ENCODE measurements at places on chromosomes 12 and 14.

- no peaks in the 10 kb centered on the region for H3K4me1 ChIP-seq
- H3K36me3 ChIP-seq: no peaks in the 10 kb centered on the region
- H3K27me3 ChIP-seq: no peaks in the 10 kb centered on the region
- no peak for DNase-seq
- no peak overlapping the region for H3K4me3 ChIP-seq
- no peak overlapping the region for H3K27ac ChIP-seq
Measured at GRCh38 chr14:64324895-64325294, 30.7 kb upstream of the ESR2 start.

- peaks cover 18% of the 10 kb centered on the region for H3K4me1 ChIP-seq
- H3K27me3 ChIP-seq: no peaks in the 10 kb centered on the region
- no peak for DNase-seq
- H3K4me3 ChIP-seq: no peak overlapping the region
- no peaks in the 10 kb centered on the region for H3K36me3 ChIP-seq
- no peak overlapping the region for H3K27ac ChIP-seq
Measured at GRCh38 chr14:35296545-35296944, 4.4 kb downstream of the PSMA6 start.

GRCh38 chr12:9064201-9064814 lies 51.4 kb downstream of the A2M start:
- no peaks in the 10 kb centered on the region for H3K4me1 ChIP-seq
- peaks cover 21% of the 10 kb centered on the region for H3K36me3 ChIP-seq
- no peaks in the 10 kb centered on the region for H3K27me3 ChIP-seq
- no peak for DNase-seq
- peak overlapping the region; percentile 99 for H3K4me3 ChIP-seq

- H3K4me3 ChIP-seq: no peak overlapping the region
- no peaks in the 10 kb centered on the region for H3K27me3 ChIP-seq
- H3K36me3 ChIP-seq: no peaks in the 10 kb centered on the region
Measured at GRCh38 chr14:22010545-22011252, 337.1 kb upstream of the OR4E1 start.

DNA sequence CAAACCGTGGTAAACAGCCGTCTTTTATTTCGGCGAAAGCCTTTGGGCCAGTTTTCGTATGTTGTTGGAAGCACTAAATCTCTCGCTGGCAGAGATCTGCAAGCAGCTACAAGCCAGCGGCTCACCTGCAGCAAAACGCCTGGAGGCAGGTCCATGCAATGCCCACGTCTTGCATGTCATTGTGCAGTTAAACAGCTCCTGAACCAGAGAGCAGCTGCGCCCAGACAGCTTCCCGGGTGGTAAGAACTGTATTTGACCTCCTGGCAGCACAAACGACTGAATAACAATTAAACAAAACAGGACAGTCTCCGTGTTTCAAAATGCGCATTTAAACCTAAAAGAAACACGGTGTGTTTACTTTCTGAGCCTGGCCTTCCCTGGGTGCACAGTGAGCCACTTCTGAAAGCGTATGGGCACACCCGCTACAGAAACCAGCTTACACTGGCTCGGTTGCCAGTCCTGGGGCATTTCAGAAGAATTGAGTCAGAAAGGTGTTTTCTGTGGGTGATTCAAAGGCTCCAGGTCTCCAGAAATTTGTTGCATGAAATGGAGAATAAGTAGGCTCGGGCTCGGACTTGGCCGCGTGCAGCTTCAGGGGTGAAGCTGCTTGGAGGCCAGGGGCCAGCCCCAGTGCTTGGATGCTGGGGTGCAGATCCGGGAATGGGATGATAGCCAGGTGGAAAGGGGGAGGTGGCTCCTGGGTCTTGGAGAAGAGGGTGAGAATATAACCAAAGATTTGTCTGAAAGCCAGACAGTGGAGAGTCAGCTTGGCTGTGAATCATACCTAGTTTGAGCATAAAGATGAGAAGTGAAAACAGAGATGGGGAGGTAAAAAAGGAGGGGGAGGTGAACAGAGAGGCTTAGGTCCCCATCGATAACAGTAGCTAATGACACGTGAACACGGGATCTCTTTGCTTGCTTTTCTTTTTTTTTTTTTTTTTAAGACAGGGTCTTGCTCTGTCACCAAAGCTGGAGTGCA lies 24.9 kb upstream of the FZD10 start:
- no peaks in the 10 kb centered on the region for H3K36me3 ChIP-seq
- no peak overlapping the region for H3K4me3 ChIP-seq
- no peak for DNase-seq
- H3K27me3 ChIP-seq: no peaks in the 10 kb centered on the region
- H3K4me1 ChIP-seq: no peaks in the 10 kb centered on the region

DNA sequence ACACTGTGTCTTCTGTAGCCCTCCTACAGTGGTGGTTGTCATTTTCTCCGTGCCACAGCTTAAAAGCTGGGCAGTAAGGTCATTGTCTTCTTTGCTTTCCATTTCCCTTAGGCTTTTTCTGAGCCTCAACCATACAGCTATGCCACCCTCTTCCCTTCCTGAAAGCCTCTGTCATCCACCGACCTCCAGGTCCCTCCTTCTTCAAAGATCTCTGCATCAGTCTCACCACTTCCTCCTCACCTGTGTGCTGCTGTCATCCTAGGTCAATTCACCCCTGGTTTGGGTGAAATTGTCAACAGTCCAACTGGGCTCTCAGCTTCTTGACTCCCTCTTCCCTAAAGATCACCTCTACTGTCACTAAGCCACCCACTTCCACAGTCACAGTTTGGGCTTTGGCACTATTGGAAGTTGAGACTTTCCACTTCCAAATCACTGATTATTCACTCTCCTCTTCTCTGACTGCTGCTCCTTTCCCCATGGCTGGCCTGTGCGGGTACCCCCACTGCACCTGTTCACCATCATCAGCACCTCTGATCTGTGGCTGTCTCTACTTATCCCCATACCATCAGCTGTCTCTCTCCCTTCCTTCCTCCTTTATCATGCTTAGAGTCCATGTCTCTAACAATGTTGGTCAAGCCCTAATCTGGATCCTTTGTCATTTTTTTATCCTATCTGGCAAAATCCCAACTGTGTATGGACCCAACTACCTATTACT lies 15.5 kb upstream of the TSPAN9 start:
- DNase-seq: no peak
- H3K36me3 ChIP-seq: no peaks in the 10 kb centered on the region
- H3K27me3 ChIP-seq: no peaks in the 10 kb centered on the region
- H3K4me3 ChIP-seq: no peak overlapping the region
- no peak overlapping the region for H3K27ac ChIP-seq
- no peaks in the 10 kb centered on the region for H3K4me1 ChIP-seq

GRCh38 chr14:98074111-98074510 lies 1197.9 kb downstream of the BCL11B start:
- DNase-seq: no peak
- no peak overlapping the region for H3K4me3 ChIP-seq
- H3K27me3 ChIP-seq: no peaks in the 10 kb centered on the region
- H3K36me3 ChIP-seq: no peaks in the 10 kb centered on the region

GRCh38 chr12:132189378-132190011 lies 45.2 kb downstream of the NOC4L start:
- peak; percentile 76 for DNase-seq
- H3K36me3 ChIP-seq: no peaks in the 10 kb centered on the region
- peaks cover 7% of the 10 kb centered on the region for H3K4me1 ChIP-seq
- peak overlapping the region; percentile 73 for H3K4me3 ChIP-seq
- no peaks in the 10 kb centered on the region for H3K27me3 ChIP-seq
- H3K27ac ChIP-seq: peak overlapping the region; percentile 76
